ENCODE measurements at places on chromosomes 3 and 15.

DNA sequence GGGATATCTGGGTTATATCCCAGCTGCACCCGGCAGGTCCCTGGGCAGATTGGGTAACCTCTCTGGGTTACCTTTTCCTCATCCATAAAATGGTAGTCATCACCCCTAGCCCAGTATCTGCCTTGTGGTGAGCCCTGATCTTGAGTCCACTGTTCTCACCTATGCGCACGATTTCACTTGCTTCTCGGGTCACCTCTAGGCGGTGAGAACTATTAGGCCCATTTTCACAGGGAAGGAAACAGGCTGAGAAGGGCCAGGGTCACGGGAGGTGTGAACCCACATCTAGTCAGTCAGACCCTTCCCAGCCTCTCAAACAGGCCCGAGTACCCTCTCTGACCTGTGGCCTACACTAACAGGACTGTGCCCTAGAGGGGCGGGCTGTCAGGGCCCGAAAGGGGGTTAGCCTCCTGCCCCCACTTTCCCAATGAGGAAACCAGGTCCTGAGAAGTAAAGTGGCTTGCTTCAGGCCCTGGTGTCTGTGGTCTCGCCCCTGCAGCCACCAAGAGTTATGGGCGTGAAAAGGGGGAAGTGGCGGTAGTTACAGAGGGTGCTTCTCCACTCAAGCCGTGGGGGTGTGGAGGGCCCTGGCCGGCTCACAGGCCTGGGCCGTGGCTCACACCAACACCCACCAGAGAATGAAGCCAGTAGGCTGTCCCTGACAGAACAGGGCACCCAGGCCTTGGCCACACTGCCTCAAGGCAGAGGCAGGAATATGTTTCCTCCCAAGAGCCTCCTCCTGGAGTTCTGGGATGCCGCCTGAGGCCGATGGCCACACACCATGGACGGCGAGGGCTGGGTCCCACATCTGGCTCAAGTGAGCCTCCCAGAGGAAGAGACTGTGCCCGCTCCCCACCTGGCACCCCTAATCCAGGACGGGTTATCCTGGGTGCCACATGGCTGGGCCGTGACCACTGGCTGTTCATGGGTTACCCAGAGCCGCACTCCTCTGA lies 19.5 kb downstream of the PSTPIP1 start:
- no peak for DNase-seq

- DNase-seq: no peak
These were observed 14.0 kb downstream of the OSBPL10 start for GRCh38 chr3:31966978-31967591.

- peak; percentile 34 for DNase-seq
These were observed 353.9 kb upstream of the KCNMB2 start for GRCh38 chr3:178182337-178182779.

DNA sequence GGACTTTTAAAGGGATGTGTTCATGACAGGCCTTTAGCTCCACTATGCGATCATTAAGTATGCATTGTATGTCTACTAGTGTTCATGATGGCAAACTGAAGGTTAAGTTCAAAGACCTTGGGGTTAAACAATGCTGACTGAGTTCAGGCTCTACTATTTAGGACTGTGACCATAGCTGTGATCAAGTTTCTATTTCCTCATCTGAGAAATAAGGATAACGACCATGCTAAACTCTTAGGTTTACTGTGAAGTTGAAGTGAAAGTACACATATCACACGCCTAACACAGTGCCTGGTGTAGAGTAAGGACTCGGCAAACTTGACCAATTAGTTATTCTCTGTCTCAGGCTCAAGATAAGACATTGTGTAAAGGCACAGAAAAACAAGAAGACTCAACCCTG lies 243.2 kb downstream of the MBNL1 start:
- DNase-seq: no peak

DNA sequence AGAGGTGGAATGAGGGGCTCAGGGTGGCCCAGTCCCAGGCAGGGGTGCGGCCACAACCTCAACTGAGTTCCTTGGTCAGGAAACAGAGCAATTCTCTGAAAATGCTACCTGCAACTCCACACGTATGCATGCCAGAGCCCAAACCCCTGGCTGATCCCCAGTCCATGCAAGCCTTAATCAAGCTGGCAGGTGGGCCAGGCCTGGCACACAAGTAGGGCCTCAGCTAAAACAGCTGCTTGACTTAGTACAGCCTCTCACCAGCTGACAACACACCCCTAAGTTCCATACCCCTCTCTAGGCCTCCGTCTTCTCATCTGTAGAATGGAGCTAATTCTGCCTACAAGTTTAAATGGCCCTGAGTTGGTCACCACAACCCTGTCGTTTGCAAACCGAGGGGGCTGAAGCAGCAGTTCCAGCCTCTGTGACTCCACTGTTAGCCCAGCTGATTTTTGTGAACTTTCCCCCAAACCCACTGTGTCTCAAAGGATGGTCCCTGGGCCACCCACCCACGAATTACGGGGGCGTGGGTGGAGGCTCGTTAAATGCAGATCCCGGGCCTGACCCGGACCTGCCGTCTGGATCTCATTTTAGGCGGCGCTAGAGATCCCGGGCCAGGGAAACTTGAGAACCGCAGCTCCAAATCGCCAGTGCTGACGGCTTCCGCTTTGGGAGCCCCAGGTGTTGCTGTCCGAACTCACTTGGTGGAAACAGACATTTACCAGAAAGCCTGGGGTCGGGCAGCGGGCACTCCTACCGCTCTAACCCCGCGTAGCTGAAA lies 927 bp downstream of the CHDH start:
- peak; percentile 80 for DNase-seq

GRCh38 chr3:194540274-194540905 lies 53.6 kb upstream of the ATP13A3 start:
- no peak for DNase-seq

- no peak for DNase-seq
These were observed 162.5 kb downstream of the WNT7A start for GRCh38 chr3:13717222-13717895.

DNA sequence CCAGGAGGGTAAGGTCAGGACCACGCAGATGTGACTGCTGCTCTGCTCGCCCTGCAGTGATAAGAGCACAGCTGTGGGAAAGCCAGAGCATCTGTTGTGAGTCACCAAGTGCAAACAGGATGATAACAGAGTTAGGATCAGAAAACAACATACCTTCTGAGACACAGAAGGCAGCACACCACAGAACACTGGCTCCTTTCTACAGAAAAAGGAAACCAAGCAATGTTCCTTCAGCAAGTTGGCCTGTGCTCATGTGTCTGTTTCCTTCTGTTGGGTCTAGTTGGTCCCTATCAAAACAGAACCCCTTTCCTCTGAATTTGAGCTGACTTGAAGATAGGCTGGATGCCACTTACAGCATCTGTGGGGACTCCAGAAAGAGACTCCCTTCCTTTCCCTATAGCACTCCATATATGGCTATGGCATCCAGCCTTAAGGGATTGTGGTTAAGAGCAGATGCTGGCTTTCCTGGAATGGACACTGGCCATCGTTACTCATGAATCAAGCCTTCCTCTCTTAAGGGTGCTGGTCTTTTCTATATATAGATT lies 440.7 kb upstream of the THBS1 start:
- DNase-seq: no peak

GRCh38 chr15:74144153-74144775 lies 13.9 kb downstream of the ISLR2 start:
- no peak for DNase-seq

- DNase-seq: no peak
These were observed 83.4 kb downstream of the RBPMS2 start for GRCh38 chr15:64691896-64692565.

DNA sequence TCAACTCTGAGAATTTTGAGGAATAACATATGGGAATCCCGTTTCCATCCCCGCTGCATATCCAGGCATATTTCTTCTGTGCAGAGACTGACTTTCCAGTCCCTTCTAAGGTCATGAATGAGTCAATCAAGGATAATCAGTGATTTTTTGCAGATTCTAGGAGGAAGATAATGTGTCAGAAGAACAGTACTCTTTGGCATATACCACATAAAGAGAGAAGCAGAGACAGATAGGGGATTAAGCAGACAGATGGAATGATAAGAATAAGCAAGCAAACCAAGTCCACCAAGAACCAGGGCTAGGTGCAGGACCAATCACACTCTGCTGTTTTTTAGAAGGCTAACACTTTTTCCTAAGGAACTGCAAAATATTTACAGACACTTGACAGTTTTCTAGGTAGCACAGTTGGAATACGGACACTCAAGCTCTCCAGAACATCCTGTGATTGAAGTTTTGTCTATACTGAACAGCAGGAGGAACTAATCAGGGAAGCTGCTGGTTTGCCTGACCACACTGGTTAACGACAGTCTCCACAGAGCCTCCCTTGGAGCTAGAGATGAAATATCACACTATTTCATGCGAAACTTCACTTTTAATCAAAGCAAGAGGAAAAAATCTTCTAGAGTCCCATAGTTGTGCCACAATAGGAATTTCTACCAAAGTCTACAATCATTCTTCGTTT lies 450.0 kb upstream of the KCNMB2 start:
- DNase-seq: no peak

Data from lung (tissue), 17 donors.